ENCODE measurements at places on chromosomes 13 and 19.

DNA sequence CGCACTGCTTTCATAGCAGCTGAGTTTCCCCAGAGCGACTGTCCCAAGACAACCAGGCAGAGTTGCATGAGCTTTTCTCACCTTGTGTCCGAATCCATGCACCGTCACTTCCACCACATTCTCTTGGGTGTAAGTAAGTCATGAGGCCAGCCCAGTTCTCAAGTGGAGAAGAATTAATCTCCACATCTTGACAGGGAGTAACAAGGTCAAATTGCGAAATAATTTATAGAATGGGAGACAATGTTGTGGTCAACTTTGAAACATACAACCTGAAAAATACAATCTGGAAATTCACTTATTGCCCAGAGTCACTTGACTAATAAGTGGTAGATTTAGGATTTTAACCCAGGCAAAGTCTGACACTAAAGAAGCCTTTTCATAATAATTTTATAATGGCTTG lies 123.7 kb downstream of the UFM1 start:
- DNase-seq: no peak

DNA sequence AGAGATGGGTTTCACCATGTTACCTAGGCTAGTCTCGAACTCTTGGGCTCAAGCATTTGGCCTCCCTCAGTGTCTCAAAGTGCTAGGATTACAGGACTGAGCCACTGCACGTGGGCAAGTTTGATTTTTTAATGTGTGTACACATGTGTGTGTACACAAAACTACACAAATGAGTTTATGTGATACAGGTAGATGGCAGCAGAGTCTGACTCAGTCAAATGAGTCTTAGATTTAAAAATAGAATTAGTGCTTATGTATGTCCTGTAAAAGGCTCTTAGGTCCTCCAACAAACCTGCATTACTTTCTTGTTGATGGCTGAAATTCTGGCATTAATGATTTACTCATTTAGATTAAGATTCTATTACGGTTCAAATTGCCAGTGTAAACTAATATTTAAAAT lies 293.7 kb downstream of the PCDH17 start:
- no peak for DNase-seq

DNA sequence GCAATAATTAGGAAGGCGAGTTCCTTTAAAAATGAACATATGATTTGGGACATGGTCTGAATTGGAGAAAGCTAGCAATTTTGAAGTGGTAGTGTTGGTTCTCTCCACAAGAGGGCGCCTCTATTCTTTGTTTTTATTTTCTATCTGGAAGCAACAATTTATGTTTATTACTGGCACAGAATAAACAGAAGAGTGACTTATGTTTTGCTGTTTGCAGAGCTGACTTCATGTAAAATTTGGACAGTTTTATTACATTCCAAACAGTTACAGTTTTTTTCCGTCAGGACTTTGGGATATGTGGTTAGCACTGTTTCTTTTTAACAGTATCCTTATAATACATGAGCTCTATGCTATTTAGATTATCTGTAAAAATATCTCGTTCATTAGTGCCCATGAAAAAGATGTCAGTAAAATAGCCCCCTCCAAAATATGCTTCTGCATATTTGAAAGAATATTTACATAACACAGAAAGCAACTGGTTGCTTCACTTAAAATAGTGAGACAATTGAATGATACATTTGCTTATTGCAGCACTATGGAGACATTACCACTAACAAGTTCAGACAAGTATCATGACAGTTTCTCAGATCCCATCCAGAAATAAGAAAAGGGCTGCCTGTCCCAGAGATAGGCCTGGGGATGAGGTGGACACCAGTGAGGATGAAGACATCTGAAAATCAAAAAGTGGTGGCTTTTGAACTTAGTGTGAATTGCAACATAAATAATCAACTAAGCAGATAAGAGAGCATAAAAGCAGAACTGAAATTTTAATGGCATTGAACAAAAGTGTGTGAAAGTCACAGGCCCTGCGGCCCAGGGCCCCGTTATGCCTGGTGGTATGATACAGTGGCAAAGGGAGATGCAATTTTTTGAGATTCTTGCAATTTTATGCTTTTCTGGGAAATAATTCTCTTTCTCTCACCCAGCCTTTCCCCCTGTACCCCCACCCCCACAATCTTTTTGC lies 32.3 kb upstream of the FGF9 start:
- no peak for DNase-seq

DNA sequence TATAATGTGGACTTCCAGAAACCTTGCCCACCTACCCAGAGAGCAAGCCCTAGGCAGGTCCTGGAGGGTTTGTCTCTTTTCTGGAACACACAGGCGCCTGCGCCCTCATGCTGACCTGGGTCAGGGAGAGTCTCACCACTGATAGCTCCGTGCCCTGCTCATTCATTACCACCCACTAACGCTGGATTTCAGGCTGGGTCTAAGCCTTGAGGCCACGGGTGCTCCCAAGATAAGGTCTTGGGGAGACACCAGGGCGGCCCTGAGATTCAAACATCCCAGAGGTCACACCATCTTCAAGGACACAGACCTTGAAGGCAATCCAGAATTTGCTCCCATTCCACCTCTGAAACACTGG lies 5.1 kb downstream of the S1PR2 start:
- no peak for DNase-seq

GRCh38 chr13:33205804-33206221 lies 79.7 kb downstream of the STARD13 start:
- DNase-seq: no peak

GRCh38 chr19:16922949-16923348 lies 34.1 kb downstream of the F2RL3 start:
- DNase-seq: no peak

GRCh38 chr13:46183018-46183946 lies 1.3 kb upstream of the LCP1 start:
- DNase-seq: no peak

- DNase-seq: no peak
These were observed 1.2 kb downstream of the BRCA2 start for GRCh38 chr13:32316501-32316900.

GRCh38 chr19:58229255-58229639 lies 533 bp downstream of the ZNF544 start:
- DNase-seq: peak; percentile 59

GRCh38 chr13:40640845-40641458 lies 25.5 kb downstream of the FOXO1 start:
- no peak for DNase-seq

DNA sequence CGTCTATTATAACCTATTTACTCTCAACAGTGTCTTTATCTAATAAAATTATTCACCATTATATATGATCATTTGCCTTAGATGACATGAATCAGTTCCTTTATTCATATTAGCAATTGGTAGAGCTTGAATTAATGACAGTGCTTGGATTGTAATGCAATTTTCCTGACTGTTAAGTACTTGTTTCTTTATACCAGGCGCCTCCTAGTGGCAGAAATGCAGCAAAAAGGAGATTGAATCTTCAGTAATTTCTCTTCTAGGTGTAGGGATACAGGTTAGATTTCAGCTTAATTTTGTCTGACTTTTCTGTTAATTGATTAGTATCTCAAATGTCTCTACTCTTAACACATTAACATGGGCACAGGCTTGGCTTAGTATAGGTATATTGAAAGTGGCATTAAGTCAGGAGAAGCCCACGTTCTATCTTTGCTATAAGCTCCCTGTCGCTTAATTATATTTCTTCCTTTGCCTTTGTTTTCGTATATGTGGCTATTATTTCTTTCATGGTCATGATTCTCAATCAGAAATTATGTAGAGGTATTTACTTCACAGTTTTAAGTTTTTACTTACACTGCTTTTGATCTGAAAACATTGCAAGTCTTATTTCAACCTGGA lies 9.1 kb upstream of the LHFPL6 start:
- peak; percentile 73 for DNase-seq

- no peak for DNase-seq
These were observed 18.6 kb downstream of the ITM2B start for GRCh38 chr13:48251611-48252081.

All from activated CD8-positive, alpha-beta memory T cell treated with anti-CD3 and anti-CD28 coated beads, Interleukin-2, amount 50 U/mL, for 48 hours (primary cell).